T-helper 22 cell (primary cell): ENCODE measurements at places on chromosomes 4 and X.

DNA sequence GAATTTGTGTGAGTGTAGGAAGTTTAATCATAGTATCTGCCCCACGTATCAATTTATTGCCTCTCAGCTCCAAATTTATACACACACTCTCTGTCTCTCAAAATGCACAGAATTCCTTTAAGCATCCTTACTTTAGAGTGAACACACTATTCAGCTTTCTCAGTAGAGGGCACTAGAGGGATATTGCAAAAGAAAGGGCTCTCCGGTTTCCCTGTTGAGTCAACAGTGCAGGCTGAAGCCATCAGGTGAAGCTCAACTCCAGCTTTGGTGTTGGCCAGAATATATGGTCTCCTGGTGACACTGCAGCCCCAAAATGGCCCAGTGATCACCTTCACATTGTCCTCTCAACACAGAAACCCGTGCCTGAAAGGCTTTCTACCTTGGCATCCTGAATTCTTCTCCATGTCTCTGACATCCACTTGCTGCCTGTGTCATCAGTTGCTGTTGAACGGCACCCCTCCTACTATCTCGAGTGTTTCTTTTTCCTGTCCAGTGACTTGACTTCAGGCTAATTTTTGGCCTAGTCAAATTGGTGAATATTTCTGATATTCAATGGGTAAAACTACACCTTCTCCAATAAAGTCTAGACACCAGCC is 670.5 kb downstream of the GABRG1 start:
- no peak for DNase-seq

GRCh38 chr4:113587156-113587555 is 174.4 kb downstream of the CAMK2D start:
- no peak for DNase-seq

DNA sequence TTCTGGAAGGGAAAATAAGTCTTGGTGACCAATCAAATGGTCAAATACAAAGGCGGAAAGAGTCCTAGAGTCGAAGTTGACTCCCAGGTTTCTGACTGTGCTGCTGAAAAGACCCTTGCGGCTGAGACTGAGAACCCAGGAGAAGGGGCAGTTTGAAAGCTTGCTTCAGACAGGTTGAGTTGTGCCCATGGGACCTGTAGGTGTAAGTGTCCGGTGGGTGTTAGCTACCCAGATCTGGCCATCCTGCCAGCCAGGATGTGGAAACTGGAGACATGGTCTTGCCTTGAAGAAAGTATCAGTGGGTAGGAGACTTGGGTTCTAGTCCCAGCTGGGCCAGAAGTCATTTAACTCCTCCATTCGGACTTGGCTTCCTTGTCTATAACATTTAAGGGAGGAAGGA is 275.2 kb downstream of the EVC2 start:
- no peak for DNase-seq

- DNase-seq: no peak
Measured at GRCh38 chrX:118655561-118656246, 71.7 kb upstream of the IL13RA1 start.

DNA sequence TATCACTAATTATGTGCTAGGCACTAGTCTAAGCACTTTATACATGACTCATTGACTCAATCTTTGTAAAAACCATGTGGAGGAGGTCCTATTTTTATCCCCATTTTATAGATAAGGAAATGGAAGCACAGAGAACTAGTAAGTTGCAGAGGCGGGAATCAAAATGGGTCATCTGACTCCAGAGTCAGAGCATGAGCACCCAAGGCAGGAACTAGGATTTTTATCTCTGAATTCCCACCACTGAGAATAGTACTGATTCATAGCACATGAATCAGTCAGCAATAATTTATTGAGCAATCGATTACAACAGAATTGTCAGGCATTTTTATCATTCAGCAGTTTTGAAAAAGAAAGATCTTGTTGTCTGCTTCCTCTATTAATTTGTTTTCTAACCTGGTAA is 19.3 kb downstream of the SCARB2 start:
- no peak for DNase-seq

- no peak for DNase-seq
Measured at GRCh38 chr4:152898606-152899005, 37.5 kb upstream of the FHDC1 start.
